ENCODE measurements at places on chromosomes 6 and 20.

GRCh38 chr6:158358450-158359077 lies 46.3 kb downstream of the TULP4 start:
- peak; percentile 63 for DNase-seq

- DNase-seq: no peak
Observed at GRCh38 chr20:34861386-34862084, 11.1 kb downstream of the GGT7 start.

DNA sequence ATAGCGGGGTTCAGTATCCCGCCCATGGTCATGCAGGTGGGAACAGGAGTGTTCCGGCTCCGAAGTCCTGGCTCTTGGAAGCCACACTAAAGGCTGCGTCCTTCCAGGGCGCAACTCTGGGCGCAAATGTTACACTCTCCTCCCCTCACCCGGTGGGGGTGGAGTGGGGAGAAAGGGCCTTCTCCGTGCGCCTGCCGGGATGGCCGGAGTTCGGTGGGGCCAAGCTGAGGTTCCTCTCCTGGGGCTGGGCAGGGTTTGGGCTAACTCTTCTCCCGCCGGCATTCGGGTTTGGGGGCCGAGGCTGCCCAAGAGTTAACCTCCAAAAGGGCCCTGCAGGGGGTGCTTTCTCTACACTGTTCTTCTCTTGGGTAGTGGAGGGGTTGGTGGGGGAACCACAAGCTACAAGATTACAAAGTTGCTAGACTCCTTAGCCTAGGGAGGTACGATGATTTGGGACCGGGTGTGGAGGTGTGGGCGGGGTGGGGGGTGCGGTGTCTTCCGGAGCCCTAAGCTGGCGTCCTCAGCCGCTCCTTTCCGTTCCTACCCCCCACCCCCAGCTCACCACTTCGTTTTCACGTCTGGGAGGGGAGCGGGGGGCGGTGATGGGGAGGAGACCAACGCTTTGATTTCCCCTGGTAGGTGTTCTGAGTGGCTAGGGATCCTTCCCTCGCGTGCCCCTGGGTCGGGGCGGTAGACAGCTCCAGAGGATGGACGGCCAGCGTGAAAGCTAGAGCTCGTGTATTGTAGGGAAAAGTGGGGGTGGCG lies 12.3 kb downstream of the NRN1 start:
- no peak for DNase-seq

- peak; percentile 79 for DNase-seq
Observed at GRCh38 chr20:41329435-41330342, 10.9 kb upstream of the LPIN3 start.

DNA sequence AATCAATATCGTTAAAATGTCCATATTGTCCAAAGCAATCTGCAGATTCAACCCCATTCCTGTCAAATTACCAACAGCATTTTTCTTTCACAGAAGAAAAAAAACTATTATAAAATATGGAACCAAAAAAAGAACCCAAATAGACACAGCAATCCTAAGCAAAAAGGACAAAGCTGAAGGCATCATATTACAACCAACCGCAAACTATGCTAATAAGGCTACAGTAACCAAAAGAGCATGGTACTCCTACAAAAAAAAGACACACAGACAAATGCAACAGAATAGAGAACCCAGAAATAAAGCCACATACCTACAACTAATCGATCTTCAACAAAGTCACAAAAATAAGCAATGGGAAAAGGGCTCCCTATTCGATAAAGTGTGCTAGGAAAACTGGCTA lies 49.2 kb downstream of the RNGTT start:
- DNase-seq: no peak

- DNase-seq: peak; percentile 54
Observed at GRCh38 chr6:117605169-117605826, 3.0 kb upstream of the GOPC start.

DNA sequence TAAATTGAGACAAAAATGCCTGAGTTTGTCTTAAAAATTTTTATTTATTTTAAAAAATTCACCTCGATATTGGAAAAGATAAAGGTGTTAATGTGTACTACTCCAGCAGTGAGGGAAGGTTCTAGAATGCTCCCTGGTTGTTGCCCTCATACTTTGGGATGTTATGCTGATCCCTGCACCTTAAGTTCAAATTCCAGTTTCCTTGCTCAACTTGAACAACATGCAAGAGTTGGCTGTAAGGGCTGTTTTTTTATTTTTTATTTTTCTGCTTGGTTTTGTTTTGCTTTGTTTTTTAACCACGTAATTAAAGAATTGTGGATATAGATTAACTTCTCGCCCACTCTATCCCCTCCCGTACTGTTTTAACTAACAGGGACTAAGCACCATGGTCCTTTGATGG lies 158.7 kb upstream of the CITED2 start:
- DNase-seq: no peak

DNA sequence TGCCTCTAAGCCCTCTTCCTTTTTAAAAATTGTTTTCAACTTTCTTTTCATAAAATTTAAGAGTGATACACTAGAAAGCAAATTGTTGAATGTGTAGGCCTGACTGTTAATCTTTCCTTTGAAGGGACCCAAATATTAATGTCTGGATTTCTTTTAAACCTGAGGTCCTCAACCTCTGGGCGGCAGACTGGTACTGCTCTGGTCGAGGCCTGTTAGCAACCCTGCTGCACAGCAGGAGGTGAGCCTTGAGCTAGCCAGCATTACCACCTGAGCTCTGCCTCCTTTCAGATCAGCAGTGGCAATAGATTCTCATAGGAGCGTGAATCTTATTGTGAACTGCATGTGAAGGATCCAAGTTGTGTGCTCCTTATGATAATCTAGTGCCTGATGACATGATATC lies 191.2 kb downstream of the MANEA start:
- no peak for DNase-seq

- no peak for DNase-seq
Observed at GRCh38 chr20:46058599-46059281, 29.7 kb downstream of the SLC12A5 start.

DNA sequence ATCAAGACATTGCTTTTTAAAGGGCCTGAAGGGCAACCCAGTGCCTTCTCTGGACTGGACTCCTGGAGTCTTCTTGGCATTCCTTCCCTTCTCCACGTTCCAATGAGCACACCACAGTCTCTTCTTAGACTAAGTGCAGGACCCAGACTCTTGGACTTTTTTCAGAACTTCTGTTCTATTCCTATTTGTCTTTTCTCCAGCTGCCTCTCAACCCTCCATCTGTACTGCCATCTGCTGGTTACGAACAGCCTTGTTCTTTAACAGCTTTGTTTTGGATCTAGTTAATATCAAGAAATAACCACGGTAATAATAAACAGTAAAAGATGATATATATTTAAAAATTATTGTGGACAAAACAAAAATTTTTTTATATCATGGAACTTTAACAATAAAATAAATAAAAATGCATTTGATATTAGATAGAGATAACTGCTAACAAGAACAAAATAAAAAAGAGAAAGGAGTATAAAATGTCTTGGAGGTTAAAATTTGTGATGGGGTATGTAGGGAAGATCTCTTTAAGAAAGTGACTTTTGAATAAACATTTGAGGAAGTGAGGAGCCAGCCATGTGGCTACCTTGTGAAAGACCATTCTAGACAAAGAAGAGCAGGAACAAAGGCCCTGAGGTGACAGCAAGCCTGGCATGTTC lies 105.1 kb upstream of the HCRTR2 start:
- peak; percentile 21 for DNase-seq

- no peak for DNase-seq
Observed at GRCh38 chr20:31857861-31858759, 12.2 kb downstream of the DUSP15 start.

- DNase-seq: no peak
Observed at GRCh38 chr6:79862711-79863110, 84.6 kb downstream of the ELOVL4 start.
